ENCODE measurements at places on chromosomes 13 and 19.

DNA sequence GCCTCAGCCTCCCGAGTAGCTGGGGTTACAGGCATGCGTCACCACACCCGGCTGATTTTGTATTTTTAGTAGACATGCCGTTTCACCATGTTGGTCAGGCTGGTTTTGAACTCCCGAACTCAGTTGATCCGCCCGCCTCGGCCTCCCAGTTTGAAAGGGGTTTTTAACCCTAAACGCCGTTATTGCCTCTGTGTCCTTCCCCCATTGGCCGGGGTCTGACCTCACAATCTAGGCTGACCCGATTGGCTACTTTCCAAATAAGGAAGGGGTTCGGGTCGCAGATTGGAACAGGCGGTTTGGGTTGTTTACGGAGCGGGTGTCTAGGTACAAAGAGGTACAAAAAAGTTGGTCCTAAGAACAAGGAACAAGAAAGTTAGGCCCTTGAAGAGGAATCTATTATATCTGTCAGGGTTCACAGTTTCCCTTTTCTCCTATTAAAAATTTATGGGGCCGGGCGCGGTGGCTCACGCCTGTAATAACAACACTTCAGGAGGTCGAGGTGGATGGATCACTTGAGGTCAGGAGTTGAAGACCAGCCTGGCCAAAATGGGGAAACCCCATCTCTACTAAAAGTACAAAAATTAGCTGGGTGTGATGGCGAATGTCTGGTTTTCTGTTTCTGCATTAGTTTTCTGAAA, 1.0 kb downstream of the ZNF253 start:
- DNase-seq = peak; percentile 61

DNA sequence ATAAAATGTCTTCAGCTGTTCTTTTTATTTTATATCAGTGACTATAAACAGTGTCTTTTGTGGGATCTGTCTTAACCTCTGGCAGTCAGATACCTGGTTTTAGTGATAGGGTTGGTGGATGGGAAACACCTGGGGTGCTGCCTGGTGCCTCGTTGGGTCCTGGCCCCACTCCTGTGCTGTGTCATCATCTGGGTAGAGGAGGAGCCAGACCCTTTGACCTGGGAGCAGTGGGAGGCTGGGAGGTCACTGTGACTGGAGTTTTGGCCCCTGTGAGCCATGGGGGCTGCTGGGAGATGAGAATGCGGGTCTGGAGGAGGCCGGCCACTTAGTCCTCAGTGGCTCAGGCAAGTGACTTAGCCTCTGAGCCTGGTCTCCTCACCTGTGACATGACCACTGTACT, 29.4 kb downstream of the TDRD12 start:
- DNase-seq = no peak

DNA sequence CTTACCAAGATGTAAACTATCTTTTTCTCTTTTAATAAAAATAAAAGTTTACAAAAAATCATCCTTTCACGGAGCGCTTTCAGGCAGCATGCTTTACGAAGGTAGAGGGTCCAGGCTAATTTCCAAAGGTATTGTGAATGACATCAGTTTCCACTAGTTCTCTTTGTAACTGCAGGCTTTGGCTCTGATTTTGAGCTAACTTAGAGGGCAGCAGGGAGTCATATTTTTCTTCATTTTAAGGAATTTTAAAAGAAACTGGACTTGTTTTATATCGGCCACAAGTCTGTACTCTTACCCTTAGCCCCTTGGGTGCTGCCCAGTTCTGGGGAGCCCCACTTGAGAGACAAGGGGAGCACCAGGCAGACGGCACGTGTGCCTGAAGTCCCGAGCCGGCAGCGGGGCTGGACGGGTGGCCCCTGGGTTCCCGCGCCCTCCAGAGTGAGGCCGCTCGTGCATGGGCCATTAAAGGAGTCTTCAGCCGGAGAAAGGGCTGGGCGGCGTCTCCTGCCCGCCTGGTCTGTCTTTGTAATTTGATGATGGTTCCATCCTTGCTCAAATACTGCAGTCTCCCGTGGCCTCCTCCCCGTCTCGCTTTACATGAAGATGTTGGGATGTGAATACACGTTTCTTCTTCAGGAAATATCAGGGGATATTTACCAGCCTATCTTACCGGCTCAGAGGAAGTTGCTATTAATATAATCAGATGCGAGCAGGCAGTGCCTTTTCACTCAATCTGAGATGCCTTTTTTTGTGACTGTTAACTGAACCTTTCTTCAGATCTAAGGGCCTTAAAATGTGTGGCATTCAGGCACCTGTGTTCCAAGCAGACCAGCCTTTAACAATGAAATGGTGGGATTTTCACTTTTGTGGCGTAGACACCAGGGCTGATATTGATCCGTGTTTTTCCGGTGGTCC, 67.4 kb downstream of the GGACT start:
- DNase-seq = no peak

DNA sequence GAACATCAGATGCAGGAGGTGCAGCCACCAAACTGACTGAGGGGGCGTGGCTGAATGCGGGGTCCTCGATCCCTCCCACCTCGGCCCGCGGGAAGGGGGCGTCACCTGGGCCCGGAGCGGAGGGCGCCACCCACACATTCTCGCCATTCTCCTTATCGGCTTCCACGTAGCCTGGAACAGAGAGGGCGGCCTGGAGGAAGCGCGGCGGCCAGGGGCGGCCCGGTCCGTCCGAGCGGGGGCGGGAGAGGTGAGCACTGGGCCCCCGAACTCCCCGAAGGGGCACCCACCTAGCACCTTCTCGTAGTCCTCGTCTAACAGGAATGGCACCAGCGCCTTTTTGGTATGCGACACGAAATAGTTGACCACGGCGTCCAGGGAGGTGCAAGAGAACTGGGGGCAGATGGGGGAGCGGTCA, 11.8 kb downstream of the STAP2 start:
- DNase-seq = peak; percentile 10

DNA sequence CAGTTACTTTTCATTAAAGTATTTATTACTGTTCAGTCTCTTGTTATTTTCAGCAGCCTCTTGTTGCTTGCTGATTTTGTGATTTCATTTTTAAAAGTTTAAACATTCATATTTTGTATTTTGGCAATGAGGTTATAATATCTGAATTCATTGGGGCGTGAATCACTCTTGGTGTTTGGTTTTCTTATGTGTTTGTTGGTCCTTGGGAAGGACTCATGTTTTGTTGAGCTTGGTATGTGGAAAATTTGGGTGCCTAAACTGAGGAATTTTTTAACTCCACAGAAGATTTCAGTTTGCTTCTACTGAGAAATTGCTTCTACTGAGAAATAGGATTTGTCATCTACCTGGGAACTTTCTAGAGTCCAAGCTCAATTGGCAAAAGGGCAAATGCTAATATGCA, 38.2 kb downstream of the PDS5B start:
- DNase-seq = no peak

DNA sequence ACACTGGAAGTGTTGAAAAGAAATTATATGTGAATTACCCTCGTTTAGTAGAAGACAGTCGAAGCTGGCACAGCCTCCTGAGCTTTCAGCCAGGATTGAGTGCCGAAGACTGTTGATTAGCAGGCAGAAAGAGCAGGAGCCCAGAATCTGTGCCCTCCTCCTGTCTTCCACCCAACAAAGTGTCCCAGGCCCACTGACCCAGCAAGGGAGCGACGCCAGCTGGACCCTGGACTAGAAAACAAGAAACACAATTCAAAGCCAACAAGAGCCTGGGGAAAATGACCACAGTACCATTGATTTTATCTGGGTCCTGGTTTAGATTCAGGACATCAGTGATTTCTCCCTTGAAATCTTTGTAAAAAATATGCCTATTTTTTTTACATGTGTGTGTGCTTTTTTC, 120.7 kb downstream of the RXFP2 start:
- DNase-seq = no peak

- DNase-seq = no peak
Observed at GRCh38 chr19:11611730-11612129, 14.4 kb downstream of the ZNF627 start.

DNA sequence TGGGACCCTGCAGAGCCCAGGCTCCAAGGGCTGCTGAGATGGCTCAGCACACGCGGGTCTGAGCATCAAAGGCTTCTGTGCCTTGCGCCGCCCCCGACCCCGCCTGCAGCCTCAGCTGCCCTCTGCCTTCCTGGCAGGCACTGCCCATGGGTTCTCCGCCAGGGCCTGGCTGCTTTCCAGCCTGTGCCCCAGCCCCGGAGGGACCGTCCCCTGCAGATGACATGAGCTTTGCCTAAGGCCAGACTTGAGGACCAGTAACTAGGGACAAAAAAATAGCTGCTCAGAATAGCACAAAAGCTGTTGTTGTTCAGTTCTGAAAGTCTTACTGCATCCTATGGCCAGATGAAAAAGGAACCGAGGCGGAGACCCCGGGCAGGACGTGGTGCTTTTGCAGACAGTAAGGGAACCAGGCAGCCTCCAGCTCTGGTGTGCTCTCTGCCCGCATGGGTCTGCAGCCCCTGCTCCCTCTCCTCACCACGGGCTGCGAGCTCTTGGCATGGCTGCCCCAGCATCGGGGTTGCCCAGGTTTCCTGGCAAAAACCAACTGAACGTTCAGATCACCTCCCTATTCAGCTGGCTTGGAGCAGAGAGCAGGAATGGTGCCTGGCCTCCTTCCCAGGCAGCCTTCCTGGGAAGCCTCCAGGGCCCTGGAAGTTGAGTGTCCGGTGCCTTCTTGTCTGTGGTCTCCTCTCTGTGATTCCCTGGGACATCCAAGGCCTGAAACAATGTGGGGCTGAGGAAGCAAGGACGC, 12.5 kb upstream of the CFAP97D2 start:
- DNase-seq = no peak

GRCh38 chr13:33256148-33256840, 29.3 kb downstream of the STARD13 start:
- no peak for DNase-seq

GRCh38 chr13:29993716-29994488, 143.5 kb upstream of the UBL3 start:
- DNase-seq = no peak

DNA sequence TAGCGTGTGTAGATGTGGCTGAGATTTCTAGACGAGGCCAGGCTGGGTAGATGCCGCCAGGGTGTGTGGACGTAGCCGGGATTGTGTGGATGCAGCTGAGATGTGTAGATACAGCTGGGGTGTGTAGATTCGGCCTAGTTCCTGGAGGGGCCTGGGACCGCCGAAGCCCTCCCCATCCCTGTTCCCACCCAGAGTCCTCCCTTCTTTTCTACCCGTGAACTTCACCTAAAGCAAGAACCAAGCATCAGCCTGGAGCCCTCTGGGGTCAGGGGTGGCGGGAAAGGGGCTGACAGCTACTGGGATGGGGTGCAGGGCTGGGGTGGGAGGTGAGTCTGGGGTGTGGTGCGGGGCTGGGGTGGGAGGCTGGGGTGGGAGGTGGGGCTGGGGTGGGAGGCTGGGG, 768 bp downstream of the TMPRSS9 start:
- no peak for DNase-seq

- peak; percentile 43 for DNase-seq
Observed at GRCh38 chr13:24693862-24694471, 13.8 kb downstream of the ATP12A start.

GRCh38 chr13:25973576-25973975, 78.2 kb downstream of the SHISA2 start:
- DNase-seq = peak; percentile 30

DNA sequence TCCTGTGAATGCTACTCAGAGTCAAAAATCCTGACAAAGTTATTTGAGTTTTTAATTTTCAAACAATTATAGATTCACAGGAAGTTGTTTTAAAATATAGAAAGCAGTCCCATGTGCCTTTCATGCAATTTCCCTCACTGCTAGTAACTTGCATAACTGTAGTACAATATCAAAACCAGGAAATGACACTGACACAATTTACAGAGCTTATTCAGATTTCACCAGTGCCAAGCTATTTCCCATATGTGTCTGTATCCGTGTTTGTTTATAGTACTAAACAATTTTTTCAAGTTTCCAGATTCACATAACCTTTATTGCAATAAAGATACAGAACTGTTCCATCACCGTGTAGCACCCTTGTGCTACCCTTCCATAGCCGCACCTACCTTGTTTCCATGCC, 934.6 kb downstream of the PCDH17 start:
- DNase-seq = no peak

DNA sequence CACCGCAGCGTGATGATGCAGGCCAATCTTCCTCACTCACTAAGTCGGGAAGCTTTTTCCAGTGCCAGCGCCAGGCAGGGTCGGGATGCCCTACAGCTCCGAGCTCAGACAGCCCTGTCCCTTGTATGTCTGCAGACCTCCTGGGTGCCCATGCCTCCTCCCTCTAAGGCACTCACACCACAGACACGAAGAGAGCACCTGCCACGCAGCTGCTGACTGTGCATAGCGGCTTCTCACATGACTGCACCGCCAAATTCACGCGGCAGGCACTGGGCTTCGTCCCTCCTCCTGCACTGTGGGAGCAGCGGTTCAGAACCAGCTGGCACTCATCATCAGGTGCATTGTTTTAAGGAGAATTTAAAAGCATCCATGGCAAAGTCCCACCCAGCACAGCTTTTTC, 88.1 kb downstream of the SLC7A1 start:
- DNase-seq = no peak

DNA sequence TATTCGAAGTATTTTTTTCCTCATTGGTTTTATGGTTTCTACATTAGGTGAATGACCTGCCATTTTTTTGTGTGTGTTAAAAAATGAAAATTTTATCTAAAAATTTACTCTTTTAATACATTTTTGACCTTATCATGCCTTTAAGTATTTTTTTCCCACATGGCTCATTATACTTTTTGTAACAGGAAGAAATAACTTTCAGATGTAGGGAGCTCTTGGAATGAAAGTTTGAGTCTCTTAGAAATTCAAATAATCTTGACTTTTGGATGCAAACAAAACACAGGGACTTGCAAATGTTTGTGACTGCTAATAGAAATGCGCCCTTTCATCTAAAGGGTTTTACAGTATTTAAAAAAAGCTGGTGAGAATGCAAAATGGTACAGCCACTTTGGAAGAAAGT, 457.9 kb downstream of the KLF5 start:
- DNase-seq = no peak

DNA sequence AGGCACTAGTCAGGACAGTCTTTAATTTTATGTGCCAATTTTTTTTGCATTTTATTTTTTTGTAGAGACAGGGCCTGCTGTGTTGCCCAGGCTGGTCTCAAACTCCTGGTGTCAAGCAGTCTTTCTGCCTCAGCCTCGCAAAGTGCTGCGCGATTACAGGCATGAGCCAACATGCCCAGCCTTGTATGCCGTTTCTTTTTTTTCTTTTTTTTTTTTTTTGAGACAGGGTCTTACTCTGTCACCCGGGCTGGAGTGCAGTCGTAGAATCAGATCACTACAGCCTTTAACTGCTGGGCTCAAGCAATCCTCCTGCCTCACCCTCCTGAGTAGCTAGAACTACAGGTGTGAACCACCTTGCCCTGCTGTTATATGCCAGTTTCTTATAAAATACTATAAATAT, 26.4 kb downstream of the BORA start:
- no peak for DNase-seq

DNA sequence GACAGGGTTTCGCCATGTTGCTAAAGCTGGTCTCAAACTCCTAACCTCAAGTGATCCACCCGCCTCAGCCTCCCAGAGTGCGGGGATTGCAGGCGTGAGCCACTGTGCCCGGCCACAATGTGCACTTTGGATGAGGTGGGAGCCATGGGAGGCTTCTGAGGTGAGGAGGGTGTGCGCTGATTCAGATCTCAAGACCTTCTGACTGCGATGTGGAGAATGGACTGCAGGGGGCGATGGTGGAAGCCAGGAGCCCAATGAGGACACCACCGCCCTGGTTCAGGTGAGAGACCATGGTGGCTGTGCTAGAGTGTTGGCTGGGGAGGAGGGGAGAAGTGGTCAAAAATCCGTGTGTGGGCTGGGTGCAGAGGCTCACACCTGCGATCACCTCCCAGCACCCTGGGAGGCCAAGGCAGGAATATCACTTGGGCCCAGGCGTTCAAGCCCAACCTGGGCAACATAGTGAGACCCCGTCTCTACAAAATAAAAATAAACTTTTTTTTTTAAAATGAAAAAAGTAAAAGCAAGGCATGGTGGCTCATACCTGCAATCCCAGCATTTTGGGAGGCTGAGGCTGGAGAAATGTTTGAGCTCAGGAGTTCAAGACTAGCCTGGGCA, 5.6 kb downstream of the INAFM1 start:
- DNase-seq = peak; percentile 56

Data from CD4-positive, alpha-beta T cell treated with Interleukin-2 at 100 ng/mL for 4 hours (primary cell).